Left cardiac atrium (tissue), 4 donors: ENCODE measurements at places on chromosomes 7 and 10. TPM values are rescaled to one million over a fixed set of nuclear protein-coding genes. Genes with fewer than 3 reads are reported as not detected.

GRCh38 chr10:127426746-127427145 is 122.4 kb upstream of the NPS start:
- no peak for DNase-seq

GRCh38 chr7:155277385-155277994 is 20.2 kb upstream of the INSIG1 start:
- no peak for DNase-seq

DNA sequence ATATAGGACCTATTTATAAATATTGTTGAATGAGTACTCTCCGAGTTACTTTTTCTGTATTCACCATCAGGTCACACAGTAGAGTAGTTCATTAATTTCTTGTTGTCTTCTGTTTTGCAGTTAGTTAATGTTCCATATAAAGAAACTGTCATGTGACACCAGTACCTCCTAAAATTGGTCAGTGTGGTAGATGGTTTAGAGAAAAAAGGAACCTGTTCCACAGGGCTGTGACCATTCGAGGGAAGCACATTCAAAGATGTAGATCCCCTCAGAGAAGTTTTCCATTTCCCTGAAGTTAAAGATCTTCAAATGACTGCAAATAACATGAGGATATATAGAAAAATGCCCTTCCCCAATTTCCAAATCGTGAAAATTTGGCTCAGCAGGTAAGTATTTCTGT is 45.7 kb downstream of the PRPF18 start:
- no peak for DNase-seq

- no peak for DNase-seq
Observed at GRCh38 chr10:124619802-124620490, 124.2 kb downstream of the FAM53B start.

DNA sequence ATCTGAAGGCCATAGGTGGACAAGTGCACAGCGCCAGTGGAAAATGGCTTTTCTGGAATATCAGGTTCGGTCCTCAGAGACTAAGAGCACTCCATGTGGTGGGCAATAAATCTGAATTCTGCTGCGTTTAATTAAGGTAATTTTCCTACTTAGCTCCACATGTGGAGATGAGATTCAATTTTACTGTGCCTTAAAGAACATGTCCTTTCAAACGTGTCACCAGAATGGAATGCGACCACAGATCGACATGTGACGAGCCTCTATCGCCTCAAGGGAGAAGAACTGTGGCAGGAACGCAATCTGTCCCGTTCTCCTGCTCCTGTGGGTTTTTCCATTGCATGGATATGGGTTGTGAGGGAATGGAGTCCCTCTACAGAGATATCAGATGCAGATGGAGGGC is 205.3 kb upstream of the ZNF32 start:
- no peak for DNase-seq

GRCh38 chr10:70807556-70807955 is 8.2 kb upstream of the SGPL1 start:
- DNase-seq, result no peak

DNA sequence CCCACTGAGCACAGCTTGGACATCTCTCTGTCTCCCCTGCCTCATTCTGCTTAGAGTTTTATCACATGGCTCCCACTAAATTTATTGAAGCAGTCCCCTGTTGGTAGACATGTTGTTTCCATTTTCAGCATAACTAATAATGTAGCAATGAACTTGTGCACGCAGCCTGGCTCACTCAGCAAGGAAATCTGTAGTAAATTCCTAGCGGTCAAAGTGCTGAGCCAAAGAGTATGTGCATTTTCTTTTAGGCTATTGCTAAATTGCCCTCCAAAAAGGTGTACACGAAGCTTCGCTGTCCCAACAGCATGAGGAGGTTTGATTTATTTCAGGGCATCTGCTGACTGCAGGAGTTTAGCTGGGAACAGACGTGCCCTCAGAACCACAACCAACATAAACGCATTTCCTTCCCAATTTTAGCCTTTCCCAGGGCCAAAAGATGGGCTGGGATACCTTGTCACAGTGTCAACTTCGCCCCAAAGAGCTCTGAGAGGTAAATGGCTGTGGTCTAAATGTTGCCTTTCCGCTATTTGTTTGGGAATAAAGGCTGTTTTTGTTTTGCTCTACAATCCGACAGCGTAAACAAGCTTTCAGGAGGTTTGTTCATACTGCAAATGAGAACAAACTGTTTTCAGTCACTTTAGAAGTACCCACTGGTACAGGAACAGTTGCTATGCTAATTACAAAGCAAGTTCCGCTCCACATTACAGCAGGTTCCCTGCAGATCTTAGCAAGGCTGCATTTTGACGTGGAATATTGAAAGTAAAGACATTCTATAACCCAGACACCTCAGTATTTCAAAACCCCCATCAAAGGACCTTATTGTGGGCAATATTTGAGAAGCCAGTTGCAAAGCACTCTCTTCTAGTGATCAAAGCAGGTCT is 16.8 kb downstream of the VSIR start:
- DNase-seq, result no peak

DNA sequence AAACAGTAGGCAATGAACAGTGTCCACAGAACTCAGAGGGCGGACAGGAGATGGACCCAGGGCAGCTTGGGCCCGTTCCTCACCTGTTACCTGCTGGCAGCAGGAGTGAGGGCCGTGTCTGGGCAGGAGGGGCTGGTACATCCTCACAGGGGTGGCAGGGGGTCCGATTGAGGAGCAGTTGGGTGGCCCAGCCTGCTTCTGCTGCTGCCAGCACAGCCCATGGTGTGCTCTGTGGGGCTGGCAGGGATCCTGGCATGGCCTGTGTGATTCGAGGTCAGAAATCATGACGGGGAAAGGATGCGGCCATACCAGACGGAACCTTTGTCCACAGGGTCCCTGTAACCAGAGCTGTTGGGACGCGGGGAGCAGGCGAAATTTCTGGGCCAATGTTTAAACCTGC is 49.6 kb downstream of the INPP5A start:
- no peak for DNase-seq

DNA sequence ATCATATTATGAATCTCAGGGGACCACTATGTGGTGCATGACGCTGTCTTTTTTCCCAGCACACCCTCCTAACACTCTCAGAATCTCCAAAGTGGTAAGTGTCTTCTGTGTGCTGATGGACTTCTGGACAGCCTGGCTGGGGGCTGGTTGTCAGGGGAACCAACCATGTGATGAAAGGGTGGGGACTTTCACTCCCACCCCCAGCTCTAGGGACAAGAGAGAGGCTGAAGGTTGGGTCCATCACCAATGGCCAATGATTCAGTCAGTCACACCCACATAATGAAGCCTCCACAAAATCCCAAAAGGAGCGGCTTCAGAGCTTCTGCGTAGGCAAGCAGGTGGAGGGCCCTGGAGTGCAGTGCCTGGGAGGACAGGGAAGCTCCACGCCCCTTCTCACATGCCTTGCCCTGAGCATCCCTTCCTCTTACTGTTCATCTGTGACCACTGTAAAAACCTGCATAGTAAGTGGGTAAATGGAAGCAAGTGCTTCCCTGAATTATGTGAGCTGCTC is 44.6 kb downstream of the RASGEF1A start:
- peak; percentile 8 for DNase-seq

- no peak for DNase-seq
Observed at GRCh38 chr7:99012722-99013121, 131.2 kb downstream of the SMURF1 start.

GRCh38 chr10:955127-955819 is 23.8 kb upstream of the LARP4B start:
- no peak for DNase-seq

GRCh38 chr10:37760817-37761216 is 96.6 kb downstream of the ZNF248 start:
- DNase-seq, result no peak

DNA sequence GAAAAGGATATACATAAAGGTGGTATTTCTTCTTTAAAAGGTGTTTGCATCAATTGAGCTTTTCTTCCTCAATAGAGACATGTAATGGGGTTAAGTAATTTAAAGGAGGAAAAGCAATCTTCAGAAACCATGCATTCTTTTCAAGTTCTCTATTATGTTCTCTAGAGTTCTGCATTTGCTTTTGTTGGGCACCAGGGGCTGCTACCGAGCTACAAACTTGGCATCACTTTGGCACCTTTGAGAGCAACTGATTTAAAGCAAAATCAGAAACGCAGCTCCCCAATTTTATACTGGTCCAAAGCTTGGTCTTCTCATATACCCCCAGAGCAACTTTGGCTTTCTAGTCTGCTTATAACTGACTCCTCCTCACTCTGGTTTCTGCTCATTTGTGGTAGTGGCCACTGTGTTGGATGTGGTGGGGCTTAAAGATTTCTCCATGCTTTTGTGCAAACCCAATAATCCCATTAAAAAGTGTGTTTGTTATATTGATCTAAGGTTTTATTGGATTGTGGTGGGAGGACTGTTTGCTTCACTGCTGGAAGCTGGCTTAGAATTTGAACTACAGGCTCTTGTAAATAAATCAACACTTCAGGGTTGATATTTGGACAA is 712.1 kb downstream of the PHTF2 start:
- peak; percentile 24 for DNase-seq

GRCh38 chr10:80283119-80283518 is 6.3 kb downstream of the MAT1A start:
- no peak for DNase-seq

DNA sequence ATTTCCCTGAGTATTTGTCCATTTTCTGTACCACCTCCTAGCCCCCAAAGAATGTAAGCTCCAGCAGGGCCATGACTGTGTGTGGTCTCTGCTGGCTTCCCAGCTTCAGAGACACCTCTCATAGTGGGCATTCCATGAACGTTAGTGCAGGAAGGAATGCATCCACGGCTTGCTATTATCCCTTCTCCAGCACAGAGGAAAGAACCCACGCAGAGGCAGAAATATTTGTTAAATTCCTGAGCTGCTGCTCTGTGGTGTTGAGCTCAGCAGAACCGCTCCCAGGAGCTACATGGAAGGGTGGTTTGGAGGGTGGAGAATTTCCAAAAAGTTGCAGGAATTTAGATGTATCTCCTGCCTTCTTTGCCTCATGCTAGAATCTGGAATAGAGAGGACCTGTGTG is 275.2 kb downstream of the POU6F2 start:
- no peak for DNase-seq

DNA sequence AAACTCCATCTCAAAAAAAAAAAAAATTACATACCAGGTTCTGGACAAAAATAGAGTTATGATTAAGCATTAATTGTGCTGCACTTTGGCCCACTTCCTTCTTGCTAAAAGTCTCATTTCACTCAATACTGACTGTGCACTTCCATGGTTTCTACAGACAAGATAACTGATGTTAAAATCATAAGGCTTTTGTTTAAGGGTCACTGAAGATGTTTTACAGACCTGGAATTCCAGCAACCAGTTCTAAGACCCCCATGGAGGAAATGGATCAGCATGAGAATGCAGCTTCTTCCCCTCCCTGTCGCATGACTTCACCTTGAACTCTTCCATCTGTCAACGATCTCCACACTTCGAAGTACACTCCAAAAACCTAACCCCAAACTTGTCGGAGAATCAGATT is 1191.8 kb upstream of the AUTS2 start:
- DNase-seq, result no peak

GRCh38 chr7:128938544-128939074 is 882 bp downstream of the IRF5 start:
- no peak for DNase-seq

The CYP26A1 gene
- total RNA-seq, result 0.29 TPM

The IRF5 gene
- 4.6 TPM for total RNA-seq

The TMEM213 gene
- not detected for total RNA-seq

The PTF1A gene
- not detected for total RNA-seq

The KCNMA1 gene
- 4.1 TPM for total RNA-seq

The FAM20C gene
- total RNA-seq, result 62.5 TPM

The FAM237B gene
- not detected for total RNA-seq

The WIPF3 gene
- 3.8 TPM for total RNA-seq

The TMEM225B gene
- total RNA-seq, result 0.50 TPM

The IMMP2L gene
- total RNA-seq, result 11.6 TPM

The LBX1 gene
- total RNA-seq, result not detected

The CUEDC2 gene
- 61.8 TPM for total RNA-seq

The EIF5AL1 gene
- total RNA-seq, result 0.09 TPM
